ENCODE measurements at places on chromosomes 5 and 9. TPM values are rescaled to one million over a fixed set of nuclear protein-coding genes. Genes with fewer than 3 reads are reported as not detected.

Gene INSL4
- total RNA-seq, result not detected

Gene SUSD3
- 4.4 TPM for total RNA-seq

Gene PELO
- total RNA-seq, result 25.6 TPM

GRCh38 chr9:72661401-72662135 lies 140.2 kb downstream of the TMC1 start:
- DNase-seq, result no peak

GRCh38 chr5:134994560-134995156 lies 27.0 kb downstream of the CATSPER3 start:
- no peak for DNase-seq

- DNase-seq, result no peak
These were observed 50.0 kb downstream of the ATPSCKMT start for GRCh38 chr5:10199692-10200091.

Measured in esophagus squamous epithelium (tissue), 5 donors.